ENCODE measurements at places on chromosomes 7 and 10.
A peak's percentile ranks its signal among the peaks of the same experiment; 100 is the strongest.

DNA sequence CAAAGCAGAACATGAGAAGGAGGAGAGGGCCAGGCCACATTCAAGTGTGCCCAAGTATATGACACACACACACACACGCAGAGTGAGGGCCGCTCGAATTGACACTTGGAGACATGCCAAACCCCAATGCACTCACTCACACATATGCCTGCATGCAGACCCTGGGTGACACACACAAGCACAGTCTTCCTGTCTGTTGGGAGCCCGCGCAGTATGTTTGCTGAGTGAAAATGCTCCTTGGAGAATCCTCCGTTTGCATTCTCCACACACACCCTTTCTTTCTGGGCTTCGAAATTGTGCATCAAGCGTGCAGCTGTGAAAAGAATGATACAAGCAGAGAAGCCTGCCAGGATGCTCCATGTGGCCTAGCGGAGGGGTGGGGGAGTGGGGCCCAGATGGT, 120.9 kb downstream of the PLXNA4 start:
- DNase-seq: peak; percentile 26

- DNase-seq: peak; percentile 28
Observed at GRCh38 chr7:151742713-151743480, 134.0 kb downstream of the PRKAG2 start.

- no peak for DNase-seq
Observed at GRCh38 chr7:54881816-54882520, 123.0 kb upstream of the SEC61G start.

DNA sequence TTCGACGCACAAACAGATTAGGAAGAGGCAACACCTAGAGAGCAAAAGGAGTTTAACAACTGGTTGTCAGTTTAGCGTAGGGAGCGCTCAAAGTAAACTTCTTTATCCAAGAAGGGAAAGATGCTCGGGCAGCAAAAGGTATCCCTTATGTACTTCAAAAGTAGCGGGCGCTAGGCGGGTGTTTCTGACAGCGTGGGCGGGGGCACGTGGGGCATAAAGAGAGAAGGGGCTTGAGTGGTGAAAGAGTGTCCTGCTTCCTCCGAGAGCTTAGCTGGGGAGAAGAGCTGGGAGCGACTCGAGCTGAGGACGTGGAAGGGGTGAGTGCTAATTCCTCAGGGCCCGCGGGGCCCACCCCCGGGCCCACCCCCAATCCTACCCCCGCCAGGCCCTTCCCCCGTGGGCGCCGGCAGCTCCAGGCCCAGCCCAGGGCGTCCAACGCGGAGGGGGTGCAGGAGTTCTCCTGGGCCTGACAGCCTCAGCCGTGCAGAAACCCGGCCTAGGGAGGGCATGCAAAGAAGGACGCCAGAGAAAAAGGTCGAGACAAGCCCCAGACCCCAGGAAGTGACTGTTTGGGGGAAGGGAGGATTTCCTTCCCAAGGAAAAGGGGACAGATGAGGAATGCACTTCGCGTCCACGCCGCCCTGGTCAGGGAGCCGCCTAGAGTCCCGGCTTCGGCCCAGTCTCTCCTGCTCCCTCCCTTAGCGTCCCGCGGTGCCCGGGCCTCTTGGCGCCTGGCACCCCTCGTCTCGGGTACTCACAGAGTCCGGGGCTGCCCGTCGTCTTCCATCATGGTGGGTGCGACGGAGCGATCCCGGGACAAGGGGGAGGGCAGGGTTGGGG, 868 bp downstream of the TIAL1 start:
- DNase-seq: no peak

DNA sequence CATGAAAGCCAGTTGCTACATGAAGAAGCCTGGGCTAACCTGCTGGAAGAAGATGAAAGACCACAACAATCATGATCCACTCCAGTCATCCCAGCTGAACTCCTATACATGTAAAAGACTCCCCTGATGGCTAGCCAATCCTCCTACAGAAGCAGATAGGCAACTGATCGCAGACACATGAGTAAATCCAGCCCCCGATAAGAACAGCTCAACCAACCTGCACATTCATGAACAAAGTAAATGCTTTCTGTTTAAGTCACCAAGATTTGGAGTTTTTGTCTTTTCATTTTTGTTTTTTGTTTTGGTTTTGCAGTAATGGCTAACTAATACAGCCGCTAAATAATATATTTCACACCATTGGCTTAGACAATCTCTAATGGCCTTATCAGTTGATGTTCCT, 53.7 kb downstream of the PRLHR start:
- DNase-seq: no peak

DNA sequence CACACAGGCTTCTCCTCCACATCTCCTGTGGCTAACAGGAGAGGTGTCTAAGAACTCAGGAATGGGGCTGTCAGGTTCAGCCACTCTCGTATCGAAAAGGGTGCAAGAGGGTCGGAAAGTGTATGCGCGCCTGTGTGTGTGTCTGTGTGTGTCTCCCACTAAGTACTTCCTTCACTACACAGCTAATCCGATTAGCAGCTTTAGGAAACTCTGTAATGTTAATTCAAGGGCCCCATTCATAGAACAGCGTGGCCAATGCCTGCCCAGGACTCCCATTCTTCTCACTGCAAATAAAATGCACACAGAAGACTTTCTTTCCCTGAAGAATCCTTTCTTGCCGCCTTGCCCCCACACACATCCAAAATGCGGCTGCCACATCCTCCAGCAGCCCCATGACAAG, 39.9 kb downstream of the TLL2 start:
- no peak for DNase-seq

DNA sequence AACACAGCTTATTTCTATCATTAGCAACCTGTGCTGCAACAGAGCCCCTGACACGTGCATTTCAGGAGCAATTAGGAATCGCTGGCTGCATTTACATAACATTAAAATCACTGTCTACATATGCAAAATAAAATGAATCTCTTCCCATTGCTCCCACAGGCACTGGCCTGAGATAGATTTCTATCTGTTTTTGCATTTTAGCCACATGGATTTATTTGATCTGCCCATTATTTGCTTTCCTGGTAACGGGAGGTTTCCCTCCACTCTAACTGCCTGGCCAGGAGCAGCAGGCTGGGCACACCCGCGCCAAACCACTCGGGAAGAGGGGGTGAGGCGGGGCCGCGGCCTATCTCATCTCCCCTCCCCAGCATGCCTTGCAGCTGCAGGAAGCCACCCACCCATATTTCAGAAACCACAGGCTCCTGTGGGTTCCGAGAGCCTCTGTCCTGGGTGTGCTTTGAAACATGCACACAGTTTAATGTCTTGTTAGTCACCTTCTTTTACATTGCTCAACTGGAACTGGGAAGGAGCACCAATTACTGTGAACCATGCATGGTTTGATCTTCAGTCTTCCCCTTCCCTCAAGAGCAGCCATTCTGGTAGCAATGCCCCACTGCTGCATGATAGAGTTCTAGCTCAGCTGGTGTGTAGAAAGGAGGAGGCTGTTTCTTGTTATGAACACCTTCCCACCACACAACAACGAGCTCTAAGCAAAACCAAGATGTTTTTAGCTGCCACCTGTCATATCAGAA, 37.7 kb upstream of the IKZF1 start:
- DNase-seq: peak; percentile 71

DNA sequence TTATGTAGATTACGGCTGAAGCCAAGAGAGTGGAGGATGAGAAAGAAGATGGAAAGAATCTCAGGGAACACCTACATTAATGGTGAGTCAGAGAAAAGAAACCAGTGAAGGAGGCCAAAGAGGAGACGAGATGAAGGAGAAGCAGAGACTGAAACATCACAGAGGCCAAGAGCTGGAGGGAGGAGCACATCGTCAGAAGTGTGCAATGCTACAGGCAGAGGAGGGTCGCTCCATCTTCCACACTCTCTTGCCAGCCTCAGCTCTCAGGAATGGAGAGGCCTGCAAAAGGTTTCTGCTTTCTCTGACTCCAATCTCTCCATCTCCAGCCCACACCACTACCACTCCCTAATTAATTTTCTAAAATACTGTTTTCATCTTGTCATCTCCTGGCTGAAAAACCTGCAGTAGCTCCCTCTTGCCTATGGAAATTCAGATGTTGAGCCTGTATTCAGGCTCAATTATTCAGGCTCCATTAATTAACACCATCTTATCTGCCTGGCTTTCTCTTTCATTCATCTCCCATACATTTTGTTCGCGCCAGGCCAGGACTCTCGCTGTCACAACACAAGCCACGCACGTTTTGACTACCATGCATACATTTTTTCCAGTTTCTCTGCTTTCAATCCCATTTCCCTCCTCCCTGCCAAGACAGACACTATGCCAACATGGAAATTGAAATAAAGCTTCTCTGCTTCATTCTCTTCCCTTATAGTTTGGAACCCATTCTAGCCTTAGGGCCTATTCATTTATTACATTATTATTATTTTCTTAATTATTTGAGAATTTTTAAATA, 165.8 kb downstream of the INHBA start:
- no peak for DNase-seq

DNA sequence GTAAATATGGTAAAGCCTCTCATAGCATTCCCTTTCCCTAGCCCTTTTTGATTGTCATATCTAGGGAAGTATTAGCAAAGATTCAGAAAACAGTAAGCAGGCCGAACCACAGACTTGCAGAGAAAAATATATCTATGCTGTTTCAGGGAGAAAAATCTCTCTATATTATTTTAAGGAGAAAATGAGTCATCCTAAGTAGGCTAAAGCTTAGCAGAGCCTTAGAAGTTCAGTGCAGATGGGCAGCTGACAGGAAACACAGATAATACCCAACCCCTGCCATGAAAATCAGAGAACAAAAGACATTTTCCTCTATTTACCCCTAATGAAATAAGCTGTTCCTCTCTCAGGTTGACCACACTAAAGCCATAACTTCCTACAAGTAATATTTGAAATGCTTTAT, 16.5 kb downstream of the C1QL3 start:
- no peak for DNase-seq

- DNase-seq: peak; percentile 82
Observed at GRCh38 chr7:41881331-41882130, 178.6 kb upstream of the INHBA start.

GRCh38 chr10:131814567-131815265, 86.1 kb upstream of the PPP2R2D start:
- no peak for DNase-seq

DNA sequence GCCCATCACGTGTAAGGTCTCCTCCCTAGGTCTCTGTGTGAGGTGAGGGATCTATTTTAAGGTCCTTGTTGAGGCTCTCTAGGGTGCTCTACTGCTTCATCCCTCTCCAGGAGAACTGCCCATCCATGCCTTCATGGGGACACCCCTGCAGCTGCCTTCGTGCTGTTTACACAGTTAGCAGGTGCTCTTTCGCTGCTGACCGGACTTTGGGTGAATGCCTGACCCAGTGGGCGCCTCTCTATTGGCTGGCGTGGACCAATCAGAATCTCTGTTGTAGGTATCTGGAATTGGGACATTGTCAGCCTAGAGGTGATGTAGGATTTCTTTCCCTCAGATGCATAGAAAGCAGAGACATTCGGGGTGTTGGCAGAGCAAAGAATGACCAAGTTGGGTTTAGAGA, 38.7 kb upstream of the HMX3 start:
- DNase-seq: no peak

GRCh38 chr7:50633414-50633710, 68.2 kb upstream of the DDC start:
- no peak for DNase-seq

DNA sequence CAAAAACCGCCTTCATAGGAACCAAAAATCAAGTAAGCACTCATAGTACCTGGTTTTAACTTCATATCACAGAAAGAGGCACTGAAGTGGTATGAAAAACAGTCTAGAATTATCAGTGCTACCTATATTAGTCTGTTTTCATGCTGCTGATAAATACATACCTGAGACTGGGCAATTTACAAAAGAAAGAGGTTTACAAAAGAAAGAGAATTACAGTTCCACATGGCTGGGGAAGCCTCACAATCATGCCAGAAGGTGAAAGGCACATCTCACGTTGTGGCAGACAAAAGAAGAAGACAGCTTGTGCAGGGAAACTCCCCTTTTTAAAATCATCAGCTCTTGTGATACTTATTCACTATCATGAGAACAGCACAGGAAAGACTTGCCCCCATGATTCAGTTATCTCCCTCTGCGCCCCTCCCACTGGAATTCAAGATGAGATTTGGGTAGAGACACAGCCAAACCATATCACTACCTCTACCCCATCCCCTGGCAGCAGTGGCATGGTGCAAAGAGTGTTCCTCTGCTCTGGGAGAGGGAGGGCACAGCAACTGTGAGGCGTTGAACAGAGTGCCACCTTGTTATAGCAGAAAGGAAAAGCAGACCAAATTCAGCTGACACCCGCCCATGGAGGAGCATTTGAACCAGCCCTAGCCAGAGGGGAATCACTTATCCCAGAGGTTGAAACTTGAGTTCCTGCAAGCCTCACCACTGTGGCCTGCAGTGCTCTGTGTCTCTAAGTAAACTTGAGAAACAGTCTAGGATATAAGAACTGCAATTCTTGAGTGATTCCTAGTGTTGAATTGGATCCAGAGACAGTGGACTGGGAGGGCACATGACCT, 61.9 kb upstream of the PTPRZ1 start:
- no peak for DNase-seq

DNA sequence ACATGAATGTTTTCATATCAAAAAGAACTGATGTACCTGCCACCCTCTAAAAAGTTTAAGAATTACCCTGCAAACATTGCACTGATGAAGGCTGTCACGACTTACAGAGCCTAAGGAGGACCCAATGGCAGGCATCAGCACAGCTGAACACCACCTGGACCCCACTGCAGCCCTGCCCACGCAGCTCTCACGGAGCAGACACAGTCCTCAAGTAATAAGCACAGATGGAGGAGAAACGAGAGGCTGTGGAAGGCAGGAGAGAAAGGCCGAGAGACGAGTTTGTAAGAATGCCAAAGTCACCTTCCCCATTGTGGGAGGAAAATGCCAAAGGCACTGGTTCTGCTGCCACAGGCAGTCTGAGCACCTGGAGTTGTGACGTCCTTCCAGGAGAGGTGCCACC, 135.0 kb downstream of the DLG5 start:
- no peak for DNase-seq

- DNase-seq: no peak
Observed at GRCh38 chr7:93854480-93854879, 36.1 kb downstream of the TFPI2 start.

DNA sequence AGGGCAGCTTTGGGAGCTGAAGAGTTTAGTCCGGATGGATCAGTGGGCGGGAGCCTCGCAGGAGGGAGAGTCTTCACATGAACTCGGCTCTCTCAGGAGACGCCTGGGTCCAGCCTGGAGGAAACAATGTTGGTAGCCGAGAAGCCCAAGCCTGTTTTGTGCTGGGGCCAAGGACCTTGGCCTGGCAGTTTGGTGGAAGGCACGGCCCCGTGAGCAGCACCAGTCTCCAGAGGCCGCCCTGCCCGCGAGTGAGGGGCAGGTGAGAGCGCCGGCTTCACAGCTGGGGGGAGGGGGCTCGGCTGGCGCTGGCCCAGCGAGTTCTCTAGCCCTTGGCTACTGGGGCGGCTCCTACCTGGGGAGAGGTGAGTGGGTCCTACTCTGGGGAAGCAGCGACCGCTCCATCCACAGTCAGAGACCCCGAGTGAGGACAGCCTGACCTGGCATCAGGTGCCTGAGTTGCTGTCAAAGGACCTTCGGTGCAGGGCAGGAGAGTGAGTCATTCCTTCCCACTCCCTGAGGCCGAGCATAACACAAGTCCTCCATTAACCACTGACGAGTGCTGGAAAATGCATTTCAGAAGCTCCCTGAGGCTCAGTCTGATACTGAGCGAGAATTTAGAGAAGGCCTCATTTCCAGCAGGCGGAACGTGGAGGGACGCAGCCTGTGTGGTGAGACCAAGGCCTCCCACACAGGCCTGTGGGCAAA, 89.3 kb upstream of the DIP2C start:
- no peak for DNase-seq

GRCh38 chr7:71615017-71615416, 483.1 kb downstream of the GALNT17 start:
- no peak for DNase-seq

Data from GDM1 (cell line).